SK-N-SH treated with all-trans-retinoic acid at 6 μM for 48 hours (cell line): ENCODE measurements at places on chromosomes 3 and 15.

GRCh38 chr3:64837986-64838735 is 150.4 kb upstream of the ADAMTS9 start:
- ATAC-seq, result no peak

DNA sequence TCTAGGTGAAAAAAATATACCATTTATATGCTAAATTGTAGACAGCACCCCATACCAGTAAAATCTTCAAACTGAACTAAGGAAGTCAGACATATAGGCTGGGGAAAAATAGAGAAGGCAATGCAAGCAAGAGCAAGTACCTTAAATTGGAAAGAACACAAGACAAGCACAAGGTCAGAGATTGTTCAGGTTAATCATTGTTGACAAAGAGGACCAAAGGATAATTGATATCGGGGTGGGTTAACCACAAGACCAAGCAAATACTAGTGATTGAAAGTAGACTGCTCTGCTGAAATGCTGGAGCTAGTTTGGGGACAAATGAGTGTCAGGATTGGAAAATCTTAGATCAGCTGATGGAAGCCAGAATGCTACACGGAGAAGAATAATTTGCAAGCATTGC is 499.8 kb downstream of the ROBO2 start:
- ATAC-seq, result no peak

- ATAC-seq, result peak; percentile 70
Observed at GRCh38 chr3:183061391-183062172, 37.7 kb downstream of the MCCC1 start.

DNA sequence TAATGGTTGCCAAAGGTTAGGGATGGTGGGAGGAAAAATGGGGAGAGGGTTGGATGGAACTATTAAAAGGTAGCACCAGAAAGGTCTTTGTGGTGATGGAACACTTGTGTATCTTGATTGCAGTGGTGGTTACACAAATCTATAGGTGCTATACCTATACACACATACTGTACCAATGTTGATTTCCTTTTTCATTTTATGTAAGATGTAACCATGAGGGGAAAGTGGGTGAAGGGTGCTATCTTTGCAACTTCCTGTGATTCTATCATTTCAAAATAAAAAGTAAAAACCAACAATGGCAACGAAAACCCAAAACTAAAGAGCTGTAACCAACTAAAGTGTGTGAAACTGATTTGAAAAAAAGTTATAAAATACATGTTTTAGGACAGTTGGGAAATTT is 761 bp upstream of the ZNF35 start:
- no peak for ATAC-seq

DNA sequence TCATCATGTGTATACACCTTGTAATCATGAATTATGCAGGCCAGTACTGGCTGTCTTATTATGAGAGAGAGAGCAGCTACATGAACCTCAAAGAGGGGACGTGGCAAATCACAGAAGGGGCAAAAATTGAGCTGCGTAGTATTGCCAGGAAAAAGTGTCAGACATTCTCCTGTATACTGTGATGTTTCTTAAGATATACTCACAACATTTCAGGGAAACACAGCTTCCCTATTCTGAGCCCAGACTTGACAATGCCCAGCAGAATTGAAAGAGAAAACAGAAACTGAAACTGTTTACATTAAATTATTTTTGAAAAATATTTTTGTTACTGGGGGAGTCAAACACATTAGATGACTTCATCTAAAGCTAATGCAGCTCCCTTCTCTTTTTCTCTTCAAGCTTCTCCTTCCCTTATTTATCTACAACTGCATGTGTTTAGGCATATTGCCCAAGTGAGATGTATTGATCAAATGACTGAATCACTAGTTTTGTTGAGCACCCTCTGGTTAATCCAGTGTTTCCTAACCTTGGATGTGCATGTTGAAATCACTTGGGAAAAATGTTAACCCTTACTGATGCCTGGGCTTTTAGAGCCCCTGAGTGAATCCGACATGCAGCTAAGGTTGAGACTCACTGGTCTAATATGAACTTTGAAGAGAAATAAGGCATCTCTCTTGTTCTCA is 39.5 kb downstream of the CADPS start:
- ATAC-seq, result no peak; the same call in 1 of the 3 replicates

DNA sequence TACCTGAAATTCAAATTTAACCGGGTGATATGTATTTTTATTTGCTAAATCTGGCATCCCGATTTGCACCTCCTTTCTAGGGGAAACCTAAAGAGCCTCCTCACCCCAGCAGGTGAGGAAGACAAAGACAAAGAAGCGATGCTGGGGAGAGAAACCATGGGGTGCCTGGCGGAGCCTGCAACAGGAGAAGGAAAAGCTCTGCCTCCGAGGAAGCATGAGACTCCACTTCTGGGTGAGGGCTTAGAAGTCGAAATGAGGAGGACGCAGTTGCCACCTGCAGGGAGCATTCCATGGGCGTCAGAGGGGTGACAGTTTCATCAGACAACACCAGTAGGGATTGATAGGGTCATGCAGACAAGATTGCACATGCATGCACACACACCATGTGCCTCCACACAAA is 30.5 kb upstream of the LYZL4 start:
- no peak for ATAC-seq

DNA sequence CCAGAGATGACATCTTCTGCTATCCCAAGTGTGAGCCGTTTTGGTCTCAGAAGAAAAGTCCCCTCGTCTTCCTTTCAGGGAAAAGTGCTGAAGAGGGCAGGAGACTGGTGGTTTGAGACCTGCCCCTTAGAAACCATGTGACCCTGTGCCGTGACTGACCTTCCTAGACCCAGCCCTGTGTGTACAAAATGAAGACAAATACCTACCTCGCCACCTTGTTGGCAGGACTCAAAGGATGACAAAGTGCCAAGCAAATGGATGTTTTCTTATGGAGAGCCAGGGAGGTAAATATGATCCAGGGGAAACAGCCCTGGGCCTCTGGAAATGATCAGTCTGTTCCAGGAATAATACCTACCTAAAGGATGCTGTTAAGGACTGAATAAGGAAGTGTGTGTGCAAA is 41.3 kb downstream of the FAM174B start:
- ATAC-seq, result no peak

DNA sequence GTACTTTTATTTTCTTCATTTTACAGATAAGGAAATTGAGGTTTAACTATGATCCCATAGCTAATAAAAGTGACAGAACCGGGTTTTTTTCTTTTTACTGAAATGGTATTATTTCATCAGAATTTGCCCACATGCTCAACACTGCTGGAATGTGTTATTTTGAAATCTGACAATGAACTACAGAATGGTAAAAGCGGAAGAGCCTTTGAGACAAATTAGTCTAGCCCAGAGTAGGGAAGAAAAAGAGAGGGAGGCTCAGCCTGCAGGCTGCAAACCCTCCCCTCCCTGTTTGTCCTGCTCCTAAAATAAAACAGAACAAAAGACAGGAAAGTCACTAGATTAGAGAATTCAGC is 100.3 kb upstream of the LIPC start:
- ATAC-seq, result peak; percentile 4; the same call in 2 of the 3 replicates

DNA sequence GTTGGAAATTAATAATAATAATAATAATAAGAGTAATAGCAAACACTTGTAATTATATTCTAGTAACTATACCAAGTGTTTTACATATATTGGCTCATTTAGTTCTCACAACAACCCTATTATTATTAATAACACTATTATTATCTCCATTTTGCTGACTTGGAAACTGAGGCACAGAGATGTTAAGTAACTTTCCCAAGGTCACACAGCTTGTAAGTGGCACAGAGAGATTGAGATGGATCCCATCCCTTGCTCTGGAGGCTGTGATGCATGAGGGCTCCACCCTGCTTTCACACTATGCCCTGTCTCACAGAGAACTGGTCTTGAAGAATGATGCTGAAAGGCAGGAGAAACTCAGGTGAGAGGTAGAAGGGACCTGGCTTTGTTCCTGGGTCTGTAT is 31.9 kb downstream of the TRIM42 start:
- no peak for ATAC-seq

DNA sequence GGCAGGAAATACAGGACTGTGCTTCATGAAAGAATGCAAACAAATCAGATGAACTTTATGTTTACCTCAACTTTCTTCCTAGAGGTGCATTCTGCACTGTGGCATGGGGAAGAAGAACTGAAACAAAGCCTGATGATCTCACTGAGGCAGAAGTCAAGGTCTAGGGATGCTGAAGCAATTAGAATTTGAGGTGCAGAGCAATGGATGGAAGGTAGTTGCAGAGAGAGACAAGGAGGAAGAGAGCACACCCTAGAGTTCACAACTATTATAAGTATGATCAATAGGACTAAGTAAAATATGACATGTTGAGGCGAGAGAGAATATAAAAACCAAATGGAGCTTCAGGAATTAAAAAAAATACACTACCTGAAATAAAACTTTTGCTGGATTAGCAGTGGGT is 420.1 kb downstream of the EDEM1 start:
- no peak for ATAC-seq

DNA sequence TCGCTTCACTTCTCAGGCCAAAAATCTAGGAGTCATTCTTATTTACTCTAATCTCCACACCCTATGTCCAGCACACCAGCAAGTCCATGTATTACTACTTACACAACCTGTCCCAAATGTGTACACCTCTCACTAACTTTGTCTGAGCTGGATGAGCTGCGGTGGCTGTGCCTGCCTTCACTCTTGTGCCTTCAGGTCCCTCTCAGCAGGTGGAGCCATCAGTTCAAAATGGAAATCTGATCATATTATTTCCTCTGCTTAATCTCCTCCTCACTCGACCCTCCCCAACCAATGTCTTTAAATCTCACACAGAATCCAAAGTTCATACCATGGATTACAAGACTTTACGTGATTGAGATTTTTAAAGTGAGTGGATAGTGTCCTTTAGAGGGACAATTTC is 82.8 kb downstream of the SSR3 start:
- no peak for ATAC-seq

GRCh38 chr3:46381625-46382024 is 10.9 kb downstream of the CCR5 start:
- no peak for ATAC-seq

DNA sequence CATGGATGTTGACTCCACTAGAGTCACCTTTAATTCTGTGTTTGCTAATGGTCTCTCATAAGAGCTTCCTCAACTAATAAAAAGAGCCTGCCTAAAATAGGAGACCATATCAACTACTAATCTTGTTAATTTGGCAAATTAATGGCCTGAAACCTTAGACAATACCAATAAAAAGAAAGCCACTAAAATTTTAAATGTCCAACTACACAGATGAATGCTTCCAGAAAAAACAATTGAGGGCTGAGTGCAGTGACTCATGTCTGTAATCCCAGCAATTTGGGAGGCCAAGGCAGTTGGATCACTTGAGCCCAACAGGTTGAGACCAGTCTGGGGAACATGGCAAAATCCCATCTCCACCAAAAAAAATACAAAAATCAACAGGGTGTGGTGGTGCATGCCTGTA is 230.9 kb downstream of the NSUN3 start:
- ATAC-seq, result no peak

DNA sequence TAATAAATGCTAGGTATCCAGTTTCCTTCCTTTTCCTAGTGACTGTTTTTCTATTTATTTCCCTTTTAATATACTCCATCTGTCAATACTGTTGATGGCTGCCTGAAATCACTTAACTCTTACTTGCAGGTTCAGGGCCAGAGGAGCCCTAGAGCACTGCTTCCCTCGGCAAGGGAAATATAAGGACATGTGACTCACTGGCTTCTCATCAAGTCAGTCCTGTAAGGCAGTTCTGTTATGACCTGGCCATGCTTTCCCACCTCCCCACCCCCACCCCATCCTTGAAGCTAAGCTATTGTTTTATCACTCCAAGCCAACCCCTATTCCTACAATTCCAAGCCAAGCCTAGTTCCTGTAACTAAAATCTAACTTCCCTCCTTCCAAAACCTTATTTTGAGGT is 800.7 kb downstream of the ROBO1 start:
- no peak for ATAC-seq
